Mammary epithelial cell (primary cell): ENCODE measurements at places on chromosomes 2 and 18. TPM values are rescaled to one million over a fixed set of nuclear protein-coding genes. Genes with fewer than 3 reads are reported as not detected.

DNA sequence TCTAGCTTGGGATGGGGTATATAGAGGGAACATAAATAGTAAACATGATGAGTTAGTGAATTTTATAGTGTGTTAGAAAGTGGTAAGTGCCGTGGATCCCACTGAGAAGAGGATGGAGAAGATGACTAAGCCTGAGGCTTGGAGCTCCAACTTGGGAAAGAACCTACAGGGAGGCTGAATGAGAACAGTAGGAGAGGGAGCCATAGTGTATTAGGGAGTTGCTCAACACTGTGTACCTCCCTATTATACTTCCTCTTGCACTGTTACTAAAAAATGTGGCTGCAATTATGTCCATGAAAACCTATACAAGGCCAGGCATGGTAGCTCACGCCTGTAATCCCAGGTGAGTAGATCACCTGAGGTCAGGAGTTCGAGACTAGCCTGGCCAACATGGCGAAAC is 2.9 kb upstream of the SLC19A3 start:
- DNase-seq = no peak

GRCh38 chr18:2970772-2971659 is 41.9 kb downstream of the LPIN2 start:
- no peak for DNase-seq

- peak; percentile 74 for DNase-seq
Observed at GRCh38 chr2:201696151-201696659, 2.2 kb downstream of the MPP4 start.

The GALR1 gene
- not detected for polyA plus RNA-seq

DNA sequence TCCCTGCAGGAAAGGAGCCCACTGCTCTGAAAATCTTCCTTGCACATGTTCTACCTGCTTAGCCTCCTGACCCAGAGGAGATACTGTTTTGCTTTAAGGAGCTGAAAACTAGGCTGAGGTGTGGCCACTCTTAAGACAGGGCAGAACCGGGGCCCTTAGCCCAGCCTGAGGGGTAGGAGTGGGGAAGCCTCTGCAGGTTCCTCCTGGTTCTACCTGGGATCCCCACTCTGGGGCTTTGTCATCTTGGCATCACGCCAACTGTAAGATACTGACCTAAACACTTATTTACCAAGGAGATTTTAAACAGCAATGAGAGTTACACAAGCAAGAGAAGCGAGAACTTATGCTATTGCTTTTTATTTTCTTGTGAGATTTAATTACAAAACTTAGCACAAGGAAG is 86.9 kb downstream of the KCTD1 start:
- DNase-seq = no peak

- DNase-seq = no peak
Observed at GRCh38 chr2:241893265-241893664, 23.7 kb downstream of the RTP5 start.
